Hippocampal formation (tissue), 2 donors: ENCODE measurements at places on chromosomes 13 and 19.

GRCh38 chr13:58792854-58793253 lies 1161.3 kb downstream of the PCDH17 start:
- DNase-seq, result no peak

DNA sequence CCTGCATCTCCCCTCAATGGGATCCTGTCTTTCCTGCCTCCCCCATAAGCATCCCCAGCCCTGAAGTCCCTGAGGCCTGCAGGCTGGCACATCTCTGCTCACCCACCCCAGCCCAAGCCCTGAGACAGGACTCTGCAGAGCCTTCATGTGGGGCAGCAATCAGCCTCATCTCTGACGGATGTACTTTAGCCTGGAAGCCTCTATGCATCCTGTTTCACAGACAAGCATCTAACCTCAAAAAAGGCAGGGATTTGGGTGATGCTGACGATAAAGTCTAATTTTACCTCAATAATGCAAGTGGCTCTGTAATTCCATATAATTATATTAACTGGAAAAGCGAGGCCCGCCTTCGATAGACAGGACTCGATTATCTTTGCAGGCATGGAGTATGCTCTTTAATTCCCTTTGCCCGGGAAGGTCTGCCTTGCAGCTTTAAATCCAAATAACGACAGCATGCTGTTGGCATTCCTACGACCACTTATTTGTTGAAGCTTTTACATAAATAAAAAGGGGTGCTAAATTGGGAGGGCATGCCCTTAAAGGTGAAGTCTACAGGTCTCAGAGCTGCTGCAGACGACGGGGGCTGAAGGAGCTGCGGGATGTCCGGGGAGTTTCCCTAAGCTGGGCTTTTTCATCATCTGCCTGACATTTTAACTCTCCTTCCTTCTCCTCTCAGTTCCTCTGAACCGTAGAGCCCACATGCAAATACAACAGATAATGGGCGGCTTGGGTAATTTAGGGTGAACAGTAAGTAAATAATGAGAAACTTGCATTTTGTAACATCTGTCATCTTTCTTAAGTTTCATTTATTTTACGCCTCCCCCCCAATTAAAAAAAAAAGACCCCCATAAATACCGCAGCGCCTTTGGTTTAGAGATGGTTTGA lies 211.5 kb downstream of the URI1 start:
- DNase-seq, result no peak

- DNase-seq, result no peak
These were observed 27.9 kb downstream of the DGKH start for GRCh38 chr13:42076309-42076713.

- no peak for DNase-seq
These were observed 12.9 kb downstream of the B3GNT3 start for GRCh38 chr19:17807731-17808316.

DNA sequence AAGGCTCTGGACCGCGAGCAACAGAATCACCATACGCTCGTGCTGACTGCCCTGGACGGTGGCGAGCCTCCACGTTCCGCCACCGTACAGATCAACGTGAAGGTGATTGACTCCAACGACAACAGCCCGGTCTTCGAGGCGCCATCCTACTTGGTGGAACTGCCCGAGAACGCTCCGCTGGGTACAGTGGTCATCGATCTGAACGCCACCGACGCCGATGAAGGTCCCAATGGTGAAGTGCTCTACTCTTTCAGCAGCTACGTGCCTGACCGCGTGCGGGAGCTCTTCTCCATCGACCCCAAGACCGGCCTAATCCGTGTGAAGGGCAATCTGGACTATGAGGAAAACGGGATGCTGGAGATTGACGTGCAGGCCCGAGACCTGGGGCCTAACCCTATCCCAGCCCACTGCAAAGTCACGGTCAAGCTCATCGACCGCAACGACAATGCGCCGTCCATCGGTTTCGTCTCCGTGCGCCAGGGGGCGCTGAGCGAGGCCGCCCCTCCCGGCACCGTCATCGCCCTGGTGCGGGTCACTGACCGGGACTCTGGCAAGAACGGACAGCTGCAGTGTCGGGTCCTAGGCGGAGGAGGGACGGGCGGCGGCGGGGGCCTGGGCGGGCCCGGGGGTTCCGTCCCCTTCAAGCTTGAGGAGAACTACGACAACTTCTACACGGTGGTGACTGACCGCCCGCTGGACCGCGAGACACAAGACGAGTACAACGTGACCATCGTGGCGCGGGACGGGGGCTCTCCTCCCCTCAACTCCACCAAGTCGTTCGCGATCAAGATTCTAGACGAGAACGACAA lies 1.8 kb downstream of the PCDH17 start:
- peak; percentile 79 for DNase-seq

- no peak for DNase-seq
These were observed 22.6 kb downstream of the KDM4B start for GRCh38 chr19:4991538-4991937.

- DNase-seq, result no peak
These were observed 41.2 kb upstream of the LSM14A start for GRCh38 chr19:34131100-34131499.

DNA sequence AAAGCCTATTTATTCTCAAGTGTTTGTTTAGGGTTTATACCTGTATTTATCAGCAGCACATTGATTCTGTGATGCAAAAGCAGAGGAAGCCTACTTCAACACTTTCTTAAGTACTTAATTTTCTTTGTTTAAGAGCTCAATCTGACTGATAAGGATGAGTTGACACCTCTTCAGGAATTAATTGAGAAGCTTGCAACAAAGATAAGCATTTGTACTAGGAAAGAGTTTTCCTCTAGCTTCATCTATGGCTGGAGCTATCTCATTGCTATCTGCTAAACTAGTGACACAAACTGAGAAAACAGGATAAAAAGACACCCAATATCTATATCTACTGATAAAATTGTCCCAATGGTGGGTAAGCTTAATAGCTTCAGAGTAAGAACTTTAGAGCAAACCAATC lies 170.1 kb upstream of the SLITRK6 start:
- no peak for DNase-seq

GRCh38 chr13:30743319-30744055 lies 8.1 kb downstream of the ALOX5AP start:
- no peak for DNase-seq

- DNase-seq, result no peak
These were observed 16.8 kb downstream of the NFIC start for GRCh38 chr19:3383121-3383722.

DNA sequence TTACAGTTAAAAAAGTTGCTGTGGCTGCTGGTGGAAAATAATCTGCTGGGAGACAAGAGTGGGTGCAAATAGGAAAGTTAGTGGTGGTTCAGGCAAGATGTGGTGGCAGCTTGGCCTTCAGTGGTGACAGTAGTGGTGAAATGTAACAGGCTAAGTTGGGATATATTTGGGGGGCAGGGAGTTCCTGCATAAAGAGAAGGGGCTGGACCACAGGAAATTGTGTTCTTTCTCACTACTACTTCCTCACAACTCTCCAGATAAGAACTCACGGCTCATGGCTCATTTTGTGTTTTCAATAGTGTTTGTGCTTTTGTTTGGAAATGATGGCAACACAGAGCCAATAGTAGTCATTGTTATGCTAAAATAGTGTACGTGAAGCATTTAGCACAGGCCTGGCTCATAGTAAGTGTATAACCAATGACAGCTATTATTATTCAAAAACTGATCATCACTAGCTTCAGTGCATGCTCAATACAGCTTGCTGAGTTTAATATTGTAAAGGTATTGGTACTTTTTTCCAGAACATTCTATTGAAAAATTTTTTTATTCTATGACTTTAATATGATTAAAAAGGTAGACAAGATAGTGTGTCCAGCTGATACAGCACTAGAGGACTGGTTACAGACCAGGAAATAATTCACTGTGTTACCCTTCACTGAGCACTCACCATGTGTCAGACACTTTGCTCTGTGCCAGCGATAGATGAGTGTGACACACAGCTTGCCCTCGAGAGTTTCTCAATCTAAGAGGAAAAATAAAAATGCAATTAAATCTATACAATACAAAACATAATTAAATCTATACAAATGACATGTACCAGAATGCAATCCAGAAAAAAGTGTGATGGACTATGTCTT lies 209.8 kb downstream of the POU4F1 start:
- no peak for DNase-seq

DNA sequence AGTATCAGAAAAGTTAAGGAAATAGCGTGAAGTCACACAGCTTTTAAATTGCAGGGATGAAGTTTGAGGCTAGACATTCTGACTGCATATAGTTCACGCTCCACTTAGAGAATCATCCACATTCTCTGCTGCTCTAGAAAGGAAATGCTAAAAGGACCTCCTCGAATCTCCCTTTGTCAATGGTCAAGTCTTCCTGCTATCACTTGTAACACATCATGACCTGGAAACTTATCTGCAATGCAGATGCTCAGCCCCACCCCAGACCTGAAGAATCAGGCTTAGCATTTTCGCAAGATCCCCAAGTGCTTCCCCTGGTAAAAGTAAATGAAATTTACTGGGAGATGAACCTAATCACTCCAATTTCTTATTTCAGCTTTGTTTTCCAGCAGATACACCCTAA lies 372.1 kb downstream of the LIG4 start:
- DNase-seq, result no peak

DNA sequence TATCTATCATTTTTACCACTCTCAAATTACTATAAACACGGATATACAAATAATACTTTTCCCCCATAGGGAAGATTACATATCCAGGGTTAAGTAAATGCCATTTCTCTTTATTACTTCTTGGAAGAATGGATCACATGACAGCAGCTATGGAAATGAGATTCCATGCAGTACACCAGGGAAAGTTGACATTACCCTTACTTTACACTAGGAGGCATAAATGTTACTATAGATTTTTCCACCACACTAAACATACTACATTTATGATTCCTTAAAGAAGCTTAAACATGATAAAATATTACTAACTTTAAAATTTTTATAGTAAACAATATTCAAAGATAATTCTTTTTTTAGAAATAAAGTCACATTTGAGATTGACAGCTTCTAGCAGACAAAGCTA lies 611.4 kb downstream of the PCDH9 start:
- no peak for DNase-seq

DNA sequence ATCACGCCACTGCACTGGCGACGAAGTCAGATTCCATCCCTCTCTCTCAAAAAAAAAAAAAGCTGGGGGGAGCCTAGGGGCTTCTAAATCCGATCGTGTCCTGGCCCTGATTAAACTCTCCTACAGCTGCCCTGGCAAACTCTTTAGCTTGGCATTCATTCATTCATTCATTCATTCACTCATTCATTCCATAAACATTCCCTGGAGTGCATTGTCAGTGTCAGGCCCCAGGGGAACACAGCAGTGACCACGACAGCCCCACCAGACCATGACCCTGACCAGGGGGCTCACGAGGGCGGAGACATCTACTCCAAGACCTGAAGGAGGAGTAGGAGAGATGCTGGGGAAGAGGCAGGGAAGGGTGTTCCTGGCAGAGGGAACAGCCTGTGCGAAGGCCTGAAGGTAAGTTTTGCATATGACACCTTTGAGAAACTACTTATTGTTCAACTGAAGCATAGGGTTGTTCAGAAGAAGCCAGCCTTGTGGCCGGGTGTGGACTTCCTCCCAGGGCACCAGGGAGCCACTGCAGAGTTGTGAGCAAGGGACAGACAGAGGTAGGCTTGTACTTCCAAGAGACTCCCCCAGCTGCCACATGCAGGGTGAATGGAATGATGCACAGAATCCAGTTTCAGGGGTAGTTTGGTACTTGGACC lies 24.5 kb downstream of the CEACAM16 start:
- no peak for DNase-seq

DNA sequence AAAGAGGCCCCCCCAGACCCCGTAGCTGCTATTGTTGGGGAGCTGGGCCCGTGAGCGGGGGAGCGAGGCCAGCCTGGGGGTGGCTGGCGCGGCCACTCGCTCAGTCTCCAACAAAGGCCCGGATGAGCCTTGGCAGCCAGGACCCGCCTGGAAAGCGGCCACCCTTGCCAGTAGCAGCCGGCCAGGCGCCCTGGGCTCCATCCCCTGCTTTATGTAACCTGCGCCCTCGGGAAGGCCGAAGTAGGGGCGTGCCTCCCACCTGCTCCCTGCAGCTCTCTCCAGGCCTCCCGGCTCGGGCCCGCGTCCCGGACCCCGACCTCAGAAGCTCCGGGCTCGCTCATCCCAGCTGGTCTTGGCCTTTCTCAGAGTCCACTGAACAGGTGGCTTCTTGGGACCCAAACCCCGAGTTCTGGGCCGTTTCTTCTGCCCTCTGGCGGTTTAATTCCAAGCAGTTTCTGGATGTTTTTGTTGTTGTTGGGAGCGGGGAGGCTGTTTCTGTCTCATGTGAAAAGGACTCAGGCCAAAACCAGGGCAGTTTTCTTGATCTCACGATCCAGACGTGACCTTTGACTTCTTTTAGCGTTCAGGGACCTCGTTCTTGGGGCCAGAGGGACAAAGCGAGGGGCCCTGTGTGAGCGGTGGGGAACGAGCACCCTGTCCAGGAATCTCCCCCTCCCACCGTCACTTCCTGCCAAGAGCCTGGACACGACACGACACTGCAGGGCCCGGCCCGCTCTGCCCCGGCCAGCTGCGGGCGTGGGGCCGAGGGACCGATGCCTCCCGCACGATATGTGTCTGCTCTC lies 1.2 kb downstream of the CDC34 start:
- DNase-seq, result peak; percentile 76

GRCh38 chr19:54928299-54928698 lies 19.0 kb downstream of the NLRP7 start:
- no peak for DNase-seq

- DNase-seq, result peak; percentile 25
These were observed 2.3 kb upstream of the STRN4 start for GRCh38 chr19:46748325-46749109.

- DNase-seq, result no peak
These were observed 14.0 kb upstream of the GGACT start for GRCh38 chr13:100602493-100603111.

- DNase-seq, result no peak
These were observed 40.0 kb upstream of the TDRD3 start for GRCh38 chr13:60356970-60357369.

- DNase-seq, result no peak
These were observed 486 bp downstream of the ZNF808 start for GRCh38 chr19:52527956-52528351.

DNA sequence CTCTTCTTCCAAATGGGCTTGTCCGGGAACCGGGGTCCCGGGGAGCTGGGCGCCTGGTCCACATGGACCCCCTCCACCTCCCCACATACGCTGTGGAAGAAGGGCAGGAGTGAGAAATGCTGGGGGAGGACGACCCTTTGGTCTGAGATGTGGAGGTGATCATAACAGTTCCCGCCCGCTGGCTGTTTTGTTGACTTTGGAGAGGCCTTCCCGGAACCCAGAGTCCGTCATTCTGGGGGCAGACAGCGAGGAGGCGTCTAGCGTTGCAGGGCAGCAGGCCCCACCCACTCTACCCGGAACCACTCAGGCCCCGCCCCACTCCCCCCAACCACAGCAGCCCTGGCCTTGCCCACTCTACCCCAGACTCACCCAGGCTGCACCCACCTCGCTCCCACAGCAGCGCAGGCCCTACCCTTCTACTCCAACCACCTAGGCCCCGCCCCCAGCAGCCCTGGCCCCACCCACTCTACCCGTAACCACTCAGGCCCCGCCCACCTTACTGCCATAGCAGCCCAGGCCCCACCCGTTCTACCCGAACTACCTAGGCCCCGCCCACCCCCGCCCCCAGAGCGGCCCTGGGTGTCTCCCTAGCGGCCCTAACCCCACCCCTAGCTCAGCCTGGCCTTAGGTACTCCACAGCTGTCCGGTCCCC lies 7.1 kb downstream of the GPR108 start:
- DNase-seq, result peak; percentile 3

GRCh38 chr13:105638426-105638825 lies 897.0 kb downstream of the EFNB2 start:
- DNase-seq, result no peak
